ENCODE measurements at places on chromosomes 4 and X. TPM values are rescaled to one million over a fixed set of nuclear protein-coding genes. Genes with fewer than 3 reads are reported as not detected.

GRCh38 chrX:121987163-121987562, 939.8 kb downstream of the GLUD2 start:
- no peaks in the 10 kb centered on the region for H3K4me1 ChIP-seq
- H3K27ac ChIP-seq = no peak overlapping the region
- no peaks in the 10 kb centered on the region for H3K36me3 ChIP-seq
- no peaks in the 10 kb centered on the region for H3K27me3 ChIP-seq
- no peak for DNase-seq

GRCh38 chrX:40094900-40095582, 2.7 kb downstream of the BCOR start:
- H3K36me3 ChIP-seq = no peaks in the 10 kb centered on the region
- peak overlapping the region; percentile 67 for H3K4me3 ChIP-seq
- H3K27me3 ChIP-seq = no peaks in the 10 kb centered on the region
- peaks cover 12% of the 10 kb centered on the region for H3K4me1 ChIP-seq
- H3K27ac ChIP-seq = peak overlapping the region; percentile 83

Gene AMOT
- total RNA-seq = 14.7 TPM

- no peaks in the 10 kb centered on the region for H3K4me1 ChIP-seq
- H3K27ac ChIP-seq = no peak overlapping the region
- H3K4me3 ChIP-seq = no peak overlapping the region
- no peaks in the 10 kb centered on the region for H3K27me3 ChIP-seq
- DNase-seq = no peak
These were observed 934.3 kb upstream of the SLIT2 start for GRCh38 chr4:19317377-19317776.

Gene SHOX
- not detected for total RNA-seq

DNA sequence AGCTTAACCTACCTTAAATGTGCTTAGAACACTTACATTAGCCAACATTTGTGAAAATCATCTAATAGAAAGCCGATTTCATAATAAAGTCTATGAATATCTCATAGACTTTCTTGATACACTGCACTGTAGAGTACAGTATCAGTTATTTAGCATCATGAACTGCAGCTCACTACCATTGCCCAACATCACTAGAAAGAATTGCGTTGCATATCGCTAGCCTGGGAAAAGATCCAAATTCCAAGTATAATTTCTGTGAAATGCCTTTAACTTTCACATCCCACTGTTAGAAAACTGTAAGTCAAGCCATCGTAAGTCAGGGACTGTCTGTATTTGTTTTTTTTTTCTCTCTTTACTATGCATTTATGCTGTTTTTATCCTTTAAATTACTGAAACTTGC, 918.6 kb upstream of the PABPC4L start:
- H3K36me3 ChIP-seq = no peaks in the 10 kb centered on the region
- H3K4me1 ChIP-seq = no peaks in the 10 kb centered on the region
- no peaks in the 10 kb centered on the region for H3K27me3 ChIP-seq
- no peak overlapping the region for H3K4me3 ChIP-seq
- no peak overlapping the region for H3K27ac ChIP-seq
- no peak for DNase-seq

DNA sequence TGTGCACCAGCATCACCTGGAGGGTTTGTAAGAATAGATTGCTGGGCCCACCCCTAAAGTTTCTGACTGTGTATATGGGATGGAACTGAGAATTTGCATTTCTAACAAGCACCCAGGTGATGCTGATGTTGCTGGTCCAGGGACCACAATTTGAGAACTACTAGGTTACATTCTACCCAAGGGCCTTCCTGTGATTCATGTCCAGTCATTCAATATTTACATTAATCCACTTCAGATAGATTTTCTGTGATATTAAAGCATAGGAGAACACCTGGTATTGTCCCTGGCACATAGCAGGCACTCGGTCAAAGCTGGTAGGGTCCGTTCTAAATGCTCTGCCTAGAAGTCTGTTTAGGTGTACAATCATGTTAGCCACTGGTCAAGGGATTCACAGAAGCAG, 19.5 kb upstream of the XPNPEP2 start:
- no peaks in the 10 kb centered on the region for H3K4me1 ChIP-seq
- no peak overlapping the region for H3K27ac ChIP-seq
- no peak for DNase-seq
- H3K36me3 ChIP-seq = no peaks in the 10 kb centered on the region

GRCh38 chr4:55673424-55673823, 37.3 kb upstream of the NMU start:
- no peaks in the 10 kb centered on the region for H3K27me3 ChIP-seq
- no peak for DNase-seq
- no peak overlapping the region for H3K4me3 ChIP-seq
- no peaks in the 10 kb centered on the region for H3K36me3 ChIP-seq

Gene GPR173
- total RNA-seq = 1.3 TPM

Gene DCHS2
- 0.32 TPM for total RNA-seq

DNA sequence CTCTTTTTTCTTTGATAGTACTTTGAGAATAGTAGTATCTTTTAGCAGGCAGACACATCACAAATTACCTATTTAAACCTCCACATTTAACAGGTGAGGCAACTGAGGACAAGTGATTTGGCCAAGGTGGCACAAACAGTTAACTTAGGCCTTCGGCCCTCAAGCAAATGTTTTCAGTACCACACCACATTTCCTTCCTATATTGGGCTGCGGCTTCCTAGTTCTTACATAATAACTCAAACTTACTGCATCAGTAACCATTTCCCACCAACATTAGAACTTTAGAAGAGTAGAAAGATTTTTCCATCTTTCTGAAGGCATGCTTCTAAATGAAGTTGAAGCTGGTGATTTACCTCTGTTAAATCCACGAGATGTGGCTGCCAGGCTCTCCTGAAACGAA, 63.2 kb upstream of the SLC4A4 start:
- DNase-seq = no peak
- H3K36me3 ChIP-seq = no peaks in the 10 kb centered on the region
- H3K27ac ChIP-seq = no peak overlapping the region
- no peaks in the 10 kb centered on the region for H3K27me3 ChIP-seq
- H3K4me1 ChIP-seq = peaks cover 10% of the 10 kb centered on the region

- H3K4me1 ChIP-seq = no peaks in the 10 kb centered on the region
- no peak overlapping the region for H3K27ac ChIP-seq
- H3K36me3 ChIP-seq = no peaks in the 10 kb centered on the region
- no peak for DNase-seq
These were observed 13.9 kb upstream of the CPLX1 start for GRCh38 chr4:839675-840443.

- H3K27ac ChIP-seq = no peak overlapping the region
- H3K27me3 ChIP-seq = no peaks in the 10 kb centered on the region
- H3K4me3 ChIP-seq = no peak overlapping the region
- H3K4me1 ChIP-seq = no peaks in the 10 kb centered on the region
- DNase-seq = no peak
These were observed 116.4 kb upstream of the LSM6 start for GRCh38 chr4:146059151-146059550.

GRCh38 chr4:143308377-143308776, 28.3 kb upstream of the GAB1 start:
- no peak overlapping the region for H3K4me3 ChIP-seq
- H3K27ac ChIP-seq = no peak overlapping the region
- no peaks in the 10 kb centered on the region for H3K36me3 ChIP-seq
- no peaks in the 10 kb centered on the region for H3K4me1 ChIP-seq
- H3K27me3 ChIP-seq = no peaks in the 10 kb centered on the region

Gene MAGEB2
- total RNA-seq = not detected

GRCh38 chr4:88225232-88226105, 58.9 kb downstream of the PPM1K start:
- H3K27ac ChIP-seq = no peak overlapping the region
- H3K36me3 ChIP-seq = no peaks in the 10 kb centered on the region
- H3K27me3 ChIP-seq = no peaks in the 10 kb centered on the region
- peaks cover under 1% of the 10 kb centered on the region for H3K4me1 ChIP-seq
- DNase-seq = no peak

DNA sequence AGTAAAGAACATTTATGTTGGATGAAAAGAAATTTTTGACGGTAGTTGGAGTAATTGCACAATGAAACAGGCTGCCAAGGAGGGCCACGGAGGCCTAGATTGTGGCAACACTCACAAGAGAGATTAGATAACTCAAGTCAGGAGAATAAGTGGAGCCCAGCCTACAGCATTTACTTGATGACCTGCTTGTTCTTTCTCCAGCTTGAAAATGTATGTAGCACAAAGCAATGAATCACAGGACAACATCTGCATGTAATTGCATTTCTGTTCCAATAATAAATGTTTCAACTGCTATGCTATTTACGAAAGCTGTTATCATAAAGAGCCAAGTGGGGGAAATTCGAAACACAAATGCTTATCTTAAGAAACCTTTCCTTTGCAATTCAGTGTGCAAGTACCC, 221.2 kb upstream of the MID1 start:
- H3K36me3 ChIP-seq = no peaks in the 10 kb centered on the region
- no peak for DNase-seq
- no peaks in the 10 kb centered on the region for H3K27me3 ChIP-seq
- no peaks in the 10 kb centered on the region for H3K4me1 ChIP-seq
- H3K27ac ChIP-seq = no peak overlapping the region
- no peak overlapping the region for H3K4me3 ChIP-seq

- H3K36me3 ChIP-seq = no peaks in the 10 kb centered on the region
- H3K4me1 ChIP-seq = peaks cover 30% of the 10 kb centered on the region
- H3K4me3 ChIP-seq = peak overlapping the region; percentile 54
- DNase-seq = no peak
- H3K27ac ChIP-seq = peak overlapping the region; percentile 82
- no peaks in the 10 kb centered on the region for H3K27me3 ChIP-seq
These were observed 35.9 kb downstream of the ANKRD17 start for GRCh38 chr4:73222466-73223257.

GRCh38 chr4:67714248-67714583, 13.3 kb upstream of the UBA6 start:
- no peak overlapping the region for H3K27ac ChIP-seq
- DNase-seq = no peak
- H3K4me3 ChIP-seq = no peak overlapping the region
- no peaks in the 10 kb centered on the region for H3K36me3 ChIP-seq
- no peaks in the 10 kb centered on the region for H3K4me1 ChIP-seq
- H3K27me3 ChIP-seq = no peaks in the 10 kb centered on the region

GRCh38 chr4:40334591-40335524, at the start of gene CHRNA9:
Gene CHRNA9, plus strand, starts transcription at chr4:40335333. Its CDS starts 135 bp downstream, at chr4:40335468.
- no peak within 1 kb of the TSS for H3K4me3 ChIP-seq
- no peaks in the 10 kb centered on the region for H3K36me3 ChIP-seq
- no peak for DNase-seq
- H3K27ac ChIP-seq = no peak within 1 kb of the TSS

DNA sequence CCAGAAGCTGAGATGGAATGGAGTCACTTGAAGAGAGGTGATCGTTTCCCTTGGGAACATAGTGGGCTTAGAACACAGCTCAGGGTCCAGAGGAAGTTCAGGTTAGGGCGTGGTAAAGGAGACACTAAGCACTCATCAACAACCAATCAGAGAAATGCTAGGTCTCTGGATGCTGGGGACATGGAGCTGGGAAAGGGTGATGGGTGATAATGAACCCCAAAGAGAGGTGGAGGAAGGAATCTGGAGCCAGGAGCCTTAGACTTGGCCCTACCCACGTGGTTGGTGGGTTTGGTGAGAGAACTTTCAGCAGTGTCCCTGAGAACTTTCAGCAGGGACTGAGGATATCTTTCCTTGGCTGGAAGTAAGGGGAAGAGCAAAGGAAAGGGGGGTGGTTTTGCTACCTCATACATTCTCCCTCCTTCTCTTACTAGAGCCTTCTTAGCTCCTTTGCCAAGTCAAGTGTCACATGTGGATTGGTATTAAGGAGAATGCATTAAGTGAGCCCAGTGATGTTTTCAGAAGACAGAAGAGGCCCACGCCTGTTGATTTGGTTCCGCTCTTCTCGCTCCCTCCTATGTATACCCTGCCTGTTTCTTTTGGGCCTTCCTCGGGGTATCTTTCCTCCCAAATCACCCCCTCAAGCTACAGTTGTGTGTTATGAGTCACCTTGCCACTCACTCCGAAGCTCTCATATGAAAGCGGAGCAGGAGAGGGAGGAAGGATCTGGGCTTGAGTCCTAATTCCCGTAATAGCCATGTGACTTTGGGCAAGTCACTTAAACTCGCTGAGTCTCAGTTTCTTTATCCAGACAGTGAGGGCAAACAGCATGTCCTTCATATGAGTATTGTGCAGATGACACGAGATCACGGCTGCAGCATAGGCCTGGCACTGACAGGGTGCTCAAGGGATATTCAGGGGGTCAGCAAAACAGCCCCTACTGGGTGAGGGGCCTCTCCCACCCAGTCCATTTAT, 63.1 kb downstream of the TSC22D3 start:
- H3K36me3 ChIP-seq = peaks cover 26% of the 10 kb centered on the region
- peaks cover 20% of the 10 kb centered on the region for H3K4me1 ChIP-seq

Gene UGT2B17
- not detected for total RNA-seq

DNA sequence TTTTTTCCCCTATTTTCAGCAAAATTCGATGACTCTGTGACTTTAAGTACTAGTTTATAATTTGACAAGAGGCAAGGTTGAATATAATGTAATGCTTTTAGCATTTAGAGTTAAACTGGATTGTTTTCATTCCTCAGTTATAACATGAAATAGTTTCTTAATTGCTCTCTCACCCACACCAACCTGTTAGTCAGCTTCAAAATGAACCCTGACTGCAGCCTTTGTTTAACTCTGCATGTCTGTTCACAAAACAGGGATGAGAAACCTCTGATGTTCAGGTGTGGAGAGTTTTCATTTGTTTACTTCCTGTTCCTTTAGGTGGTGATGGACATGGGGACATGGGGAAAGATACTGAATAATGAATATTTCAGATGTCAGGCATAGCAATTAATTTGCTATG, 49.9 kb upstream of the MND1 start:
- no peaks in the 10 kb centered on the region for H3K36me3 ChIP-seq
- no peaks in the 10 kb centered on the region for H3K27me3 ChIP-seq
- no peak overlapping the region for H3K27ac ChIP-seq
- peaks cover 8% of the 10 kb centered on the region for H3K4me1 ChIP-seq

GRCh38 chrX:74344280-74344622, 40.3 kb downstream of the ZCCHC13 start:
- no peaks in the 10 kb centered on the region for H3K27me3 ChIP-seq
- no peaks in the 10 kb centered on the region for H3K4me1 ChIP-seq
- H3K4me3 ChIP-seq = no peak overlapping the region
- no peak for DNase-seq

Gene TBC1D25
- total RNA-seq = 14.6 TPM

DNA sequence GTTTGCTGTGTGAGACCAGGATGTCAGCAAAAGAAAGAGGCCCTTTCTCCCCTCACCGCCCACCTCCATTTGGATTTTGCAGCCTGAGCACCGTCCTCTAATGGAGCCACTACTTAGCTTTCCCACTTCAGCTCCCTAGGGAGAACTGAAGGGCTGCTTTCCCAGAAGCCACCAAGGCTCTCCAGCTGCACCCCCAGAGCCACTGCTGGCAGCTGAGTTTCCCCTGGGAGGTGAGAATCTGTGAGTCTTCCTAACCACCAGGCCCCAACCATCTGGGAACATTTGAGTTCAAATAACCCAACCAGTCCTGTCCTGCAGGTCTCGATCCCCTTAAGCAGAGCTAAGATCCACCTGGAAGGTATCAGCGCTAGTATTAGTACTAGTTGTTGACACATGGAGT, 173.1 kb upstream of the USP9X start:
- no peaks in the 10 kb centered on the region for H3K27me3 ChIP-seq
- no peaks in the 10 kb centered on the region for H3K36me3 ChIP-seq
- DNase-seq = no peak
- no peaks in the 10 kb centered on the region for H3K4me1 ChIP-seq

- H3K4me3 ChIP-seq = no peak overlapping the region
- DNase-seq = no peak
- H3K27me3 ChIP-seq = no peaks in the 10 kb centered on the region
These were observed 105.6 kb downstream of the SLC4A4 start for GRCh38 chr4:71444395-71444794.

Measured in upper lobe of right lung (tissue), 1 donor.